ENCODE measurements at places on chromosomes 4 and X. TPM values are rescaled to one million over a fixed set of nuclear protein-coding genes. Genes with fewer than 3 reads are reported as not detected.

The ADAM29 gene
- total RNA-seq: not detected

The RNF212 gene
- 0.85 TPM for total RNA-seq

The ITIH6 gene
- total RNA-seq: not detected

The ZNF732 gene
- total RNA-seq: not detected

The PHOX2B gene
- total RNA-seq: not detected

The STX18 gene
- total RNA-seq: 30.8 TPM

The BMX gene
- total RNA-seq: not detected

The BMP3 gene
- not detected for total RNA-seq

The ETDB gene
- total RNA-seq: not detected

The TAF7L gene
- 0.11 TPM for total RNA-seq

The CD40LG gene
- total RNA-seq: 123 TPM

The DGKK gene
- total RNA-seq: not detected

The KLKB1 gene
- not detected for total RNA-seq

The SULT1E1 gene
- total RNA-seq: not detected

The ADH4 gene
- total RNA-seq: not detected
